ENCODE measurements at places on chromosomes 1 and 21.

DNA sequence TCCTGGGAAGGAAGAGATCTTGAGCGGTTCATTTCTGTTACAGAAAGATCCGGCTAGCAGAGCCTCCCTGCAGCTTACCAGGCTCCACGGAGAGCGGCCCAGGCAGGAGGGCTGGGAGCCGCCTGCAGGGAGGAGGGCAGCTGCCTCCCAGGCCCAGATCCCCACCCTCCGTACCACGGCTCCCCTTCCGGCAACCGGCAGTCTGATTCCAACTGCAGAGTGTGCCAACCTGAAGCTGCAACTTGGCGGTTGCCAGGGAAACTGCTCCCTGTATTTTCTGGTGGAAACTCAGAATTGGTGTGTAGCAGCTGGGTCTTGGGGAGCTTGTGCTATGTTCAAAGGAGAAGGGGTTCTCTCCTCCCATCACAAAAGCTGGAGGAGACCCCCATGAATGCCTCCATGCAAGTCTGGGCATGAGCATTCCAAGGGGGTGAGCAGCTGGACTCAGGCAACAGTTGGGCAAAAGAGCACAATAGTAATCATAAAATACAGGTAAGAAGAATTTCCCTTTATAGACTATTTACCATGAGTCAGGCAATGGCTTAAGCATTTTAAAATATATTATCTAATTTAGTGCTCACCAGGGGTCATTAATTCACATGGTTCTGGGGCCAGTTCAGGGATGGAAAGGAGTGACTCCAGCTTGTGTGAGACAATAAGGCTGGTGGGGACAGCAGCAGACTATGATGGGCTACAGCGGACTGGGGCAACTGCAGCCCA is 46.1 kb upstream of the KAZN start:
- no peak for DNase-seq

DNA sequence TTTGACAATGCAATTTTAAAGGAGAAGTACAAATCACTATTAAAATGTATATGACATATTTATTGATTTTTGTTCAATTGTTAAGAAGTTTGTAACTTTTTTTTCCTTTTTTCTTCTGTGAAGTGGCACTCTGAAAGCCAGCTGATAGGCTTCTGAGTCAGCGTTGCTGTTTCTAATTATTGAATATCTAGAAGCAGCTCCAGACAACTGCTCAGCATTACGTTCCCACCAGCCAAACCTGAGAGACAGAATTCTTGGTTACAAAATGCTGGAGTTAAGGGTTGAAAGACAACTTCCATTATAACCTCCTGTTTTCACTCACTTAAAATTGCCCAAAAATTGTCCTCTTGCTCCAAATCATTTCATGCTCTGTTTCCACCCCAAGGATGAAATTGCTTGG is 31.4 kb upstream of the LMX1A start:
- no peak for DNase-seq

- no peak for DNase-seq
Measured at GRCh38 chr1:77888081-77888780, at the start of gene NEXN. Gene NEXN, plus strand, starts transcription at chr1:77888624. Its CDS starts 27,483 bp downstream, at chr1:77916107.

DNA sequence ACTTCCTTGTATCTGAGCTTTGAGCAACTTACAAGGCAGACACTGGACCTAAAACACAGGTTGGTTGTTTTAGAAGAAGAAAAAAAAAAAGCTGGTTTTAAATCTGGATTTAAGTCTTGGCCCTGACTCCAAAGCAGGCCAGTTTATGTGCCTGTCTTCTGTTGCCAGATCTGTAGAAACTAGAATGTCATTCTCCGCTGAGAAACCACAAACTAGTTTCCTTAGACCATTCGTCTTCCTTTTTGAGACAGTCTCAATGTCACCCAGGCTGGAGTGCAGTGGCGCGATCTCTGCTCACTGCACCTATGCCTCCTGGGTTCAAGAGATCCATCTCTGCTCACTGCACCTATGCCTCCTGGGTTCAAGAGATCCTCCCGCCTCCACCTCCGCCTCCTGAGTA is 33.9 kb downstream of the APP start:
- DNase-seq, result no peak

DNA sequence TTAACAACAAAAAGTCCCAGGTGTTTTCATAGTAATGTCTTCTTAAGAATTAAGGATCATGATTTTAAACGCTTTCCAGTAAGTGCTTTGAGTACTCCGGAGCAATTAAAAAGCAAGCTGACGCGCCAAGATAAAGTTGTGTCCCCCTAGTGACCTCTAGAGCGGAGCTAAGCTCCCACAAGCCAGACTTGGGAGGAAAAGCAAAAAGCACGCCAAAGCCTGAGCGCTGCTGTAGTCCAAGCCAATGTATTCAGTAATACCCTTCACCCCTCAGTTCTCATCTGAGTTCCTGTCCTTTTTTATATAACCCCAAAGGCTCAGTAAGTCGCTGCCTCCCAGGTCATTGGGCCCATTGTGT is 3.5 kb upstream of the SLC44A5 start:
- DNase-seq, result no peak

GRCh38 chr21:33033094-33033951 is 7.6 kb downstream of the OLIG2 start:
- no peak for DNase-seq

DNA sequence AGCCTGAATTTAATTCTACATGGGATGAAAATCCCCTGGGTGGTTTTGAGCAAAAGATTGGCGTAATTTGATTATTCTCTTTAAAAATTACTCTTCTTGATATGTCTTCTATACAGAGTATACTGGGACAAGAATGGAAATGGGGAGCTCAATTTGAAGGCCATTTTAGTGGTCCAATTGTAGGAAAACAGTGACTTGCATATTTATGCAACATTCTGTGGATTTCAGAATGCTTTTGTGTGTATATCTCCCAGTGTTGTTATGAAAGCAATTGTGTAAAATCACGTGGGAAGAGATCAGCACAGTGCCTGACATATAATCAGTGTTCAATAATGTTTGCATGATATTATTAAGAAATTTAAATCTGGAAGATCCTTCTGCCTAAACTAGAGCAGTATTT is 575.9 kb upstream of the PBX1 start:
- no peak for DNase-seq

GRCh38 chr1:11985851-11986250 is 5.6 kb downstream of the MFN2 start:
- DNase-seq, result no peak

DNA sequence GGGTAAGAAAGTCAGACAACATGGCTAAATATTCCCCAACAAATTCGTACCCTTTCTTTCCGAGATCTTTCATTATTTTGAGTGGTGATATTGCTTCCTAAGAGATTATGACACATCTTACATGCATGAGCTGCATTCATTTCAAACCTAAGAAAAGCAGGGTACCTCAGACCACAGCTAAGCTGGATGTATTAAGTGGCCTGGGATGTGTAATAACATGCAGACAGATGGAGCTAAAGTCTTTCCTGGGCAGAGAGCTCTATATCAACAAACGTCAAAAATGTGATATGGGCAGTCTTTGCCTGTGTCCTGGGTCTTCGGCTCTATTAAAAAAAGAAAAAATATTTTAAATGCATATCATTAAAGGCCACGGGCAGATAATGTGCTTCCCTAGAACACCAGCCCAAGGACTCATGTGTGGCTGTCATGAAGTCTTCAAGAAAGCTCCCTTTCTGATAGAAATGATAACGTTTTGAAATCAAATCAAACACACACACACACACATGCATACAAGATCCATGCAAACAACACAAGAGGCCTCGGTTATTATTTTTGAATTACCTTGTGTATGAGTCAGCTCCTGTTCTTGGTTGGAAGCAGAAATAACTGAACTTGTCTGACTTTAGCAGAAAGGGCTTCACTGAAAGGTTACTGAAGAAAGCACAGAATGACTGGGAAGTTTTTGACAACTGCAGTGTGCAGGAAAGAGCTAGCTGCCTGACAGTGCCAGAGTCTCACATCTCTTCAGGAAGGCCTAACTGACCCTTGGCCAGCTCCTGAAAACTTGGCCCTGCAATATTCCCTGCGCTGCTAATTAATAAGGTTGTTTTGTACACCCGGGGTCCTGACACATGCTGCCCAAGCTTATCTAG is 231.2 kb downstream of the DSCAM start:
- DNase-seq, result no peak

GRCh38 chr1:209048941-209049669 is 534.4 kb upstream of the CAMK1G start:
- no peak for DNase-seq

- DNase-seq, result no peak
Measured at GRCh38 chr1:182795563-182796228, 6.1 kb downstream of the NPL start.

DNA sequence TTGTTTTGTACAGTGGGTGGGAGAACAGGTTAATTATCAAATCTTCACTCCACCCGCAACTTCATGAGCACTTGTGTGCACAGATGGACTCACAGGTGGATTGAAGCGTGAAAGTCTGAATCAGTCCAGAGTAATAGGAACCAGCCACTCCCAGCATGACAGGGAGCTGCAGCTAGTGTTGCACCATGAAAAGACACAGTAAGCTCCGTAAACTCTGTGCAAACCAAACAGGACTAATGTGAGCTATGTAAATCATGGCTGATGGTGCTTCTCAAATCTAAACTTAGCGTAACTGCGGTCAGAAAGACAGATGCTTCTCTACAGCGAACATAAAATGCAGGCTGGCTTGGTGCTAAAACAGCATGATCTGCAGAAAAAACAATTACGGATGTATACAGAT is 114.4 kb downstream of the CENPF start:
- no peak for DNase-seq

DNA sequence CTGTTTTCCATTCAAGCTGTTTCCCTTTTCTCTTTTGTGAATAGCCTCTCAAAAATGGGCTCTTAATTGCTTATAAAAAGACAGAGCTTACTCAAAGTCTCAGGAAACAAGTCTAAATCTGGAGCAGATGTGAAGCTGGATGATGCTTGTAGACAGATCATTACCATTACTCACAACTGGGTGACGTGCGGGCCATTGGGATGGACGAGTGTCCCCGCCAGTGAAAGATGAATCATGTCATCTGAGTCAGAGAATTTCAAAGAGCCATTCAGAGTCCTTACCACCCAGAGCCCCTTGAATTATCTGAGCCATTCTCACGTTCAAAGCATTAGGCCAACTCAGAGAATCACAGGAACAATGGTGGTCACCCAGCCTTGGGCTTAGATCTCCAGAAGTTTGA is 134.6 kb downstream of the HUNK start:
- no peak for DNase-seq

DNA sequence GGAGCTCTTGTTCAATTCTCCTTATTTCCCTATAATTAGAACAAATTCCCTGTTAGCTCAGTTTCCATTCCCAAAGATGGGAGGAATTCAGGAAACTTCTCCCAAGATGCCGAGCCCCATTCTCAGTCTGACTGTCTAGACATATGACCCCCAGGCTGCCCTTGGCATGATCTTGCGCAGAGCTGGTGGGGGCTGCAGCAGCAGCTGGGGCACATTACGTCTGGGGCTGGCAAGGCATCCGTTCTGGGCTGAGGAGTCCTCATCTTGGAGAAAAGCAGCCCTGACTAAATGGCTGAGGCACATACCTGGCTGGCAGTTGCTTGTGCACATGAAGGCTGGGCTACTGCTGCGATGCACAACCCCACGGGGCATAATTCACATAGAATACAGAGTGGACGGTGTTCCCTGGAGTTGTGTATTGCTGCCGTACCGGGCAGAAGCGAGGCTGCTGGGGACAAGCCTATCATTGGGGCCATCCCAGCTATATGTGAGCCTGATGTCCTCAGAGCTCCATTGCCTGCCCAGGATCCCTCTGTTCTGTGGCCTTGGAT is 36.4 kb upstream of the TRABD2B start:
- DNase-seq, result no peak

DNA sequence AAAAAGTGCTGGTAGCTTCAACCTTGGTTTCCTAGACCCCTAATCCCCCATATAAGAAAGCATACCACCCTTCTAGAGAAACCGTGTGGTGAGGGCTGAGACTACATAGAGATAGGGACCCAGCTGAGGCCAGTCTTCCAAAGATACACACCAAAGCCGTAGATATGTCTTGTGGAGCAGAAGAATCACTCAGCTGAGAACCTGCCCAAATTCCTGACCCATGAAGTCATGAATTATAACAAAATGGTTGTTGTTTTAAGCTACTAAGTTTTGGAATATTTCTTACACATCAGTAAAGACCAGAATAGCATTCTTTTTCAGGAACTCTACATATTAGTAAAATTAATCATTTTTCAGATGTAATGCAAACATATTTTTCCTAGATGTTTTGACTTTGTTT is 3.3 kb upstream of the SNRPE start:
- DNase-seq, result no peak

DNA sequence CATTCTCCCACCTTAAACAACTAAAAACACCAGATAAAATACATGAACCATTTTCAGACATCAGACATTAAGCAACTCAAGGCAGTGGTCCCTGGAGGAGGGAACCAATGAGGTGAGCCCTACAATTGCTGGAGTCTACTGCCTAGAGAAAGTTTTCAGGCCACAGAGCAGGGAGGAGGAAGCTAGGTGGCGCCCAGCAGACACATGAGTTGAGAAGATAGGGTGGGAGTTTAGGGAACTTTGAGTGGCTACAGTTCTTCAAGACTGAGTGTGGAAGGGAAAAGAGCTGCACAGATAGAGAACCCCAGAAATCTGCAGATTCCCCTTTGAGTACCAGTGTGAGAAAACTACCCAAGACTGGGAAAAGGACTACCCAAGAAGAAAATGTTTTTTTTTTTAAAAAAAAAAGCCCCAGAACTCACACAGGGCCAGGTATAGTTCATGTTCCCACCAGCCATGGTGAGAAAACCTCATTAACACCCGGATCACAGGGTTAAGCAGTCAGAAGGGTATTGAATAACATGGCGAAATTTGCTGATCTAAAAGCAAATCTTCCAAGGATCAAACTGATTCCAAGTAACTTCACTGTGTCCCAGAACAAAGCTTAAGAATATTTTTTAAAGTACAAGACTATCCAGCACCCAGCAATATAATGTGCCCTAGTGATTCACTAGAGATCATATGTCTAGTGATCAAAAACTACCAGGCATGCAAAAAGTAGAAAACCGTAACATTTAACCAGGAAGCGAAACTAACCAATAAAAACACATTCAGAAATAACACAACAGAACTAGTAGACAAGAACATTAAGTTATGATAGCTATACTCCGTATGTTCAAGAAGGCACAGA is 12.0 kb downstream of the ALDH9A1 start:
- peak; percentile 9 for DNase-seq

DNA sequence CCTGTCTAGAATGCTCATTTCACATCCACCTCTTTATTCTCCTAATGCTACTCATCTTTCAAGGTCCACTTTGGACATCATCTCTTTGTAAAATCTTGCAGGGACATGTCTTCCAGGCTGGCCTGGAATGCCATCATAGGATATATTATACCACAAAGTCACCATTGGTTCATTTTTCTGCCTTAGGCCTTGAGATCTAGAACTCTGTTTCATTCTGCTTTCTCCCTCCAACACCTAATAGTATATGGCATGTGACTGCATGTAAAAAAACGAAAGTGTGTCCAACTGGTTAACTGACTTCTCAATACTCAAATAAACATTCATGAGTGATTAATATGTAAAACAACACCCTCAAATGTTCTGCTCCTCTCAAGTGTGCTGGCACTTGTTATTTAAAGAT is 84.1 kb downstream of the RGS2 start:
- no peak for DNase-seq

DNA sequence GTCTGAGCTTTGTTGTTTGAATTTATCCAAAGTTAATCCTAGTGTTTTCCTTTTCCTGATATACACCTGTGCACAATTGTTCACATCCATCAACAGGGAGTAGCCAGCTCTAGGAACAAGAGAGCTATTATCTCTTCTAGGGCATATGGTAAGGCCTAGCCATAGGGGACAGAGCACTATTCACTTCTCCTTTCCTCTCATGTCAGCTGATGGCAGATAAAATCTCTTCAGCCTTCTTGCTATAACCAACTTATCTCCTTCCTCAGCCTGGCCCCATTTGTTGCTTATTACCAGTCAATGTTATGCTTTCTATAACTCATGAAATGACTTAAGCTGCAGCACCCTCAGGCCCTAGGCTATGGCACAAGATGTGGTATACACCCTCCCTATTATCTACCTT is 38.9 kb downstream of the PATJ start:
- DNase-seq, result no peak

All from T47D (cell line).